Stimulated activated CD4-positive, alpha-beta T cell treated with anti-CD3 and anti-CD28 coated beads, Interleukin-12 subunit alpha, Interleukin-12 subunit beta, amount 100 ng/mL, for 24 hours (primary cell): ENCODE measurements at places on chromosomes 5 and 9.

- no peak for DNase-seq
Measured at GRCh38 chr9:23823986-23824829, 1.8 kb downstream of the ELAVL2 start.

GRCh38 chr5:36393656-36394428 lies 92.1 kb upstream of the RANBP3L start:
- DNase-seq: no peak

DNA sequence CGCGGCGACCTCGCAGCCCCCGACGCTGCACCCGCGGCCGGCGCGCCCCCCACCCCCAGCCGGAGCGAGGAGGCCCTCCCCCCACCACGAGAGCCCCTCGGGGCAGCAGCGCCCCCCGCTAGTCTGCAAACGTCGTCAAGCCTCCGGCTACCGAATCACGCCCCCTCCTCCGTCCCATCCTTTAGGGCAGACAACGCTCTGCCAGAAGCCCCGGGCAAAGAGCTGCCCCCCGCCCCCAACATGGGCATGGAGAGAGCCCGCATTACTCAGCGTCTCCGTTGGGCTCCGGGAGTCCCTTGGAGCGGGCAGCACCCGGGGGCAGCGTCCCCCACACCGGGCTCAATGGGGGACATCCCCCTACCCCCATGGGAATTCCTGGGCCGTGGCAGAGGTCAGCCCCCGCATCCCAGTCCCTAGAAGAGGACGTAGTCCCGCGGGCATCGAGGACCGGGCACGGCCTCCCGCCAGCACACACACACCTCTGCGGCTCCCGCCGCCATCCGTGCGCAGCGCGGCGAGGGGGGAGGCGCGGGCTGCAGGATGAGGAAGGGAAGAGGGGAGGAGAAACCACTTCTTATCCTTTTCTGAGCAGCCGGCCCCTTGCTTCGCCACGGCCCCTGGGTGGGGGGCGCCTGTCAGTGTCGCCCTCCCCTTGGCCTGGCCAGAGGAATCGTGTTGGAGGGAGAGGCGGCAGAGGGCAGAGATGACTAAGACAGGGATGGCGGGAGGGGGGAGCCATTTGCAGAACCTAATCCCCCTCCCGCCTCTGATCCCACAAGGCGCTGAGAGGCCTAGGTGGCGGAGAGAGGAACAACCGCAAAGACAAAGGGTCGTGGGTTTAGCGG lies 750 bp downstream of the DNM1 start:
- DNase-seq: no peak

DNA sequence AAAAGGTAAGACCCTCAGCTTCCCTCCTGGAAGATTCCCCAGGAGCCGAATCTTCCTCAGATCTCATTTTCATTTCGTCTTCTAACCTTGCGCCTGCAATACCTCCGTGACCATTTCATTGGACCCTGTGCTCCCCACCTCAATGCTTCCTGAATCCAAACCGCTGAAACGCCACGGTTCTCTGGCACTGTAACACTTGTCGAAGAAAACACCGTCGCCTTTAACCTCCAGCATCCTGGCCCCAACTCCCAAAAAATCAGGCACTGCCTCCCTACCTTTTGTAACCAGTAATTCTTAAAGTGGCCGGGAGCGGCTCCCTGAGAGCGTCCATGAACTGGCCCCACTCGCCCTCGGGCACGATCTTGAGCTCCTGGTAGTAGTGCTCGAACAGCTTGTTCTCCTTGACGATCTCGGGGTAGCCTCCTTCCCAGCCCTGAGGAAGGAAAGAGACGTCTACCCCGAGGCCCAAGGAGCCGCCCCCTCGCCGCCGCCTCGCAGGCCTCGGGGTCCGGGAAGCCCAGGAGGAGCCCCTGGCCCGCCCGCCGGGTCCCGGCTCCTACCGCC lies 438 bp downstream of the NSUN2 start:
- no peak for DNase-seq

- no peak for DNase-seq
Measured at GRCh38 chr9:114591291-114591787, 3.8 kb downstream of the ATP6V1G1 start.

DNA sequence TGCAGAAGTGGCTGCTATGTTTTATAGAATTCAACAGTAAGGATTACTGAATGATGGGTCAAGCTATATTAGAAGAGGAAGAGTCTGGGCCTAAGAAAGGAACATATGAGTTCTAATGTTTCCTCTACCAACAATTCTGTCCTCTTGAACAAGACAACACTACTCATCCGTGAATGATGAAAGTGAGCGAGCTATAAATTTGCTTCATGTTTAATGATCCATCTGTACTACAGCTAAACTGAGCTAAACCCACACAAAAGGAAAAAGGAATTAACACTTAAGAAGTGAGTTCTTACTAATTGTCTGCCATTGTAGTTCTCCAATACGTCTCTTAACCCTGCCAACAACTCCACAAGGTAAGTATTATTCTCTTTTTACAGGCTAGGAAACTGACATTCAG lies 204.4 kb downstream of the GLIS3 start:
- DNase-seq: no peak

DNA sequence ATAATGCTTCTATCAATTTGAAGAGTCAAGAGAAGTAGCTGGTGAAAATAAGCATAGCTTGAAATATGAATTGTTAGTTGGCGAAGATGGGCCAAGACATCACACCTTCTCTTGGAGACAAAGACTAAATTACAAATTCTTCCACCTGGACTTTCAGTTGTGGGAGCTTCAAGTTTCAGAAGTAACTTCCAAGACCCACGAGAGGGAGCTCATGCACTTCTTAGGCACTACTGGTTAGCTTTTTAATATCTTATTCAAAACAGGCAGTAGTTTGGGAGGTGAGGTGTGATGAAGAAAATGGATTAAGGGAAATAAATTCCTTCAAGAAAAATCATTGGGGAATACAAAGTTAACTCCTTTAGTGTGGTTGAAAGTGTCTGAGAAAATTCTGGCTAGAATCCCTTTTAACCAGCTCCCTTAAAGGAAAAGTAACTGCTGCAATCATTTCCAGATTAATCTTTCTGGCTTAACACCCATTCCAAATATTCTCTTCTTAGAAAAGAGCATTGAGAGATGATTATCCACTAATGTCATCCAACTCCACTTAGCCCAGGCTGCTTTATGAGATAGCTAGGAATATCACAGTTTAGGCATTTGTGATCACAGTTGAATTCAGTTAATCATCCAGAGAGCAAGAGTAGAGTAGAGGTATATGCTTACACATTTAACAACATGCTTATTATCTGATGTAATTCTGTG lies 139.5 kb upstream of the DMRTA1 start:
- no peak for DNase-seq

DNA sequence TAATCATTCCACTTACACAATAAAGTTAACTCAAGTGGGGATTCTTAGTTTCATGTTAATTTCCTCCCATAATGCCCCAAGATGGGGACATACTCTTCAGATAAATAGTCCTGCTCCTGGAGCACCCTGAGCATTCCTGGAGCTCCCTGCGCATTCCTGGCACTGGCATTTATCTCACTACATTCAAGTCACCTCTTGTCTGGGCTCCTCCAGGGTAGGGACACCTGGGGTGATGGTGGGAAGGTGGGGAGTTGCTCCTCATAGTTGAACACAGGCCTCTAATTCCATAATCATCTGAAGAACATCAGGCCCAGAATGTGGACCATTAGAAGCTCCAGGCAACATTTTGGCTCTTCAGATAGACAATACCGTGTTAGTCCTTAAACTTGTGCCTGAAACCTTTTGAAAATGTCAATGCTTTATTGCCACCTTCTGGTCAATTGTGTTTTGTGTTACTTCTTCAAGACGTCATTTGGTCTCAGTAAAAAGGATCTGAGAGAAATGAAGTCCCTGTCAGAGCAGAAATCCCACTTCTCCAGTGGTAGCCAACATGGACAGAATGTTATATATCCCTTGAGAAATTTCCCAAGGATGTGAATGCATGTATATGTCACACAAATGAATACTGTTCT lies 14.2 kb upstream of the AGGF1 start:
- DNase-seq: no peak

DNA sequence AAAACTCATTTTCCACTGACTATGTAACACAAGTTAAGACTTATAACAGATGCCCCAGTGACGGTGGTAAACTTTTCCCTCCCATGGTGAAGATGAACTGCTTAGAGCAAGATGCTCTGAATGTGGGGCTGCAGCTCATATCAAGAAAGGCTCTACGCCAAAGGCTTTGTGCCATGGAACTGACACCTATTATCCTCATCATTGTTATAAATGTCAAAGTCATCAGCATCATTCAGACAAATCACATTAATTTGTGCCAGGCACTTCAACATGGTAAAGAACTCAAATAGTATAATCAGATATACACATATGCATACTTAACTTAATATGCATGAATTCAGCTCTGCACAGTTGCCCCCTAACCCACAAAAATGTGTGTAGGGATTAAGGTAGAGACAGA lies 305.9 kb upstream of the ATP10B start:
- DNase-seq: no peak

DNA sequence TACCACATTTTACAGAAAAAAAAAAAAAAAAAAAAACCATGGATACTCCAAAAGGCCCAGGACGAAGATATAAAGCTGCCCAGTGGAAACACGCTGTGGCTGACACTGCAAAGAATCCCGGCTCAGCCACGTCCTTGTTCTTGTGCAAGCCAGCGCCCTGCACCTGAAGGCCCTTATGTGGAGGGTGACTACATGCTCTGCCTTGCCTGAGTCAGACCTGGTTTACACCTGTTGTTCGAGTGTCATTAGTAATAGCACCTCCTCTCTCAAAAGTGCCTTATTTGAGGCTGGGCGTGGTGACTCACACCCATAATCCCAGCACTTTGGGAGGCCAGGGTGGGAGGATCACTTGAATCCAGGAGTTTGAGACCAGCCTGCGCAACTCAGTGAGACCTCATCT lies 54.3 kb upstream of the ZSWIM6 start:
- DNase-seq: no peak

GRCh38 chr9:23822261-23823169 lies 3.5 kb downstream of the ELAVL2 start:
- DNase-seq: no peak

DNA sequence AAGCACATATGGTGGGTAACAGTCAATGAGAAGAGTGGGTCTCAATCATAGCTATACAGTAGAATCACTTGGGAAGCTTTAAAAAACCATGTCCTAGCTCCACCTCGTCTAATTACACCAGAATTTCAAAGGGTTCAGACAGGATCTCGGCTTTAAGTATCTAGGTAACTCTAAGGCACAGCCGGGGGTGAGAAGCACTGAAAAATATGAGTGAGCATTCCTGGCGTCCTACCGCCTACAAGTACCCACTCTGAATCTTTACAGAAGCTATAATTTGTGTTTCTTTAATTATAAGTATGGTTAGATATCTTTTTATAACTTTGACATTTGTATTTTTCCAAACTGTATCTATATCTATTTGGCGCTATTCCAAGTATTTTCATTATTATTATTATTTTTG lies 16.1 kb downstream of the PAIP1 start:
- no peak for DNase-seq

- no peak for DNase-seq
Measured at GRCh38 chr9:120475341-120475740, 104.6 kb downstream of the CDK5RAP2 start.

- no peak for DNase-seq
Measured at GRCh38 chr5:181235689-181236366, 7.9 kb downstream of the RACK1 start.

- DNase-seq: no peak
Measured at GRCh38 chr5:38450627-38451026, 105.8 kb downstream of the LIFR start.

DNA sequence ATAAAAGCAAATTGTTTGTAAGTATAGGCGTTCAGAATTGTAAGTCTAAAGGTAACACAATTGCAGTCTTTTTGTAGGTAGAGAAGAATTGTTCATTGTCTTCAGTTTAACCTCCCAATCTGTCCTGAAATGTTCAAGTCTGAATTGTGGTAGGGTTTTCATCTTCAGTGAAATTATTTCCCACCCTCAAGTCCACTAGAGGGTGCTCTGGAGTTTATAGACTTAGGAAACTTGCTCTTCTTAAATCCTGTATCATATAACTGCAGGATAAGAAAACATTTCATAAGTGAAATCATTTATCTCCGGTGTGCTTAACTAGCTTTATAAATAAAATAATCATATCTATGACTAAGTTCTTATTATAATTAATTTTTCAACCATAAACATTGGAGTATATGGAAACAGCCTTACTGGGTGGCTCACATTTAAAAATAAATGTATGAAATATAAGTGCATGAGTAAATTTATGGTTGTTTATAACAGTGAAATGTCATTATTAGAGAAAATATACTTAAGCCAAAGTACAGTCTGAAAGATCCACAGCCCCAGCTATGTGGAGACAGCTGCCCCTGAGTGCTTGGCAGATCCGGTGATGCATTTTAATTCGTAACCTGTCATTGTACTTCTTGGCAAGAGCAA lies 182.4 kb upstream of the OTULINL start:
- DNase-seq: no peak
